ENCODE measurements at places on chromosomes 3 and 15.

DNA sequence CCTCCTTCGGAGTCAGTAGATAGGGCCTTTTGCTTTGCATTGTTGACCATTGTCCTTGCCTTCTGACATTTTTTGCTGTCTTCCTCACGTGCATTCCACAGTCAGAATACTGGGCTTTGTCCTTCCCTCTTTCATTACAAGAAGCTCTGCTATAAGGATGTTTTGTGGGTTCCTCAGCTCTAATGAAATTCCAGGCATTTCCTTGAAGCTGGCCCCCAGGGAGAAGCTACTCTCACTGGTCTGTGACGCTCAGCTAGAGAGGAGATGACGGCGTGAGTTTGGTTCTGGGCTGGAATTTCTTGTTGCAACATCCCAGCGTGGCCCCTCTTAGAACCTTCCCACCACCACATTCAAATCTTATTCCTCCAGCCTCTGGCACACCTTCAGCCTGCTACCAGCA is 210.2 kb downstream of the TJP1 start:
- no peak for DNase-seq

DNA sequence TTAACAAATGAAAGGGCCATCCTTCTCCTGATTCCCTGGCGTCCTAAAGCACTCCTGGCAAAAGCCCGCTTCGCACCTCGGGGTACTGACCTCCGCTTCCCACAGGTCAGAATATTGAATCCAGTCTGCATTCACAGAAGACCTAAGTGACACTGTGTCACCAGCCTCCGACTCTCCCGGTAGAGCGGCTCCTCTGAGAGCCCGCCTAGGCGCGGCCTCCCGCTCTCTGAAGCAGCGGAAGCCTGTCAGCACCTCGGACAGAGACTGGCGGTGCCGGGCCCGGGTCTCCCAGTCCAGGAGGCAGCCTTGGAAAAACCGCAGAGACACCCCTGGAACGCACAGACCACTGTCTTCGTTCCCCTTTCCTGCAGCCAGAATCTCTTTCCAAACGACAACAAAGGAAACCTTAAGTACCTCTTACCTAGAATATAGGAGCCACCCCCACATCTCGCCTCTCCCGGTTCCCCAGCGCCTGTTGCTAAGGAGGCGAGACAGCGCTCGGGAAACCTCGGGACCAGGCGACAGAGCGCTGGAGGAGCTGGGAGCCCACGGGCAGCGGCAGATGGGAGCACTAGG is 1.2 kb downstream of the GABRB3 start:
- no peak for DNase-seq

- no peak for DNase-seq
Observed at GRCh38 chr3:128554100-128554464, 61.1 kb upstream of the GATA2 start.

GRCh38 chr3:127750226-127751031 is 71.9 kb downstream of the MGLL start:
- no peak for DNase-seq

DNA sequence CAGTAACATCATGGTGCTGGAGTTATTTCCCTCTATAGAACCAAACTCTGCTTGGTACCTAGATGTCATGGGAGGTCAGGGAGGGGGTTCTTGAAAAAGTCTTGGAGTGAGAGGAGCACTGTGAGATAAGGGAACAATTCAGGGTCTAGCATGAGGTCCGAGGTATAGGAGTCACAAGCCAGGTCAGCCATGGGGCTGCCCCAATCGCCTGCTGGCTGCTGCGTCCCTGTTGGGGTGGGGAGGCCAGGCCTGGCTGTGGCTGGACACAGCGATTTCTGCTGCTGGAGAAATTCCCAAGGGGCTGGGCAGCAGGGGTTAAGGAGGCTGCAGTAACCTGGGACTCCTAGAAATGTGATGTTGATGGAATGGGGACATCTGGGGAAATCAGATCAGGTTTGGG is 44.9 kb downstream of the SUSD5 start:
- no peak for DNase-seq

DNA sequence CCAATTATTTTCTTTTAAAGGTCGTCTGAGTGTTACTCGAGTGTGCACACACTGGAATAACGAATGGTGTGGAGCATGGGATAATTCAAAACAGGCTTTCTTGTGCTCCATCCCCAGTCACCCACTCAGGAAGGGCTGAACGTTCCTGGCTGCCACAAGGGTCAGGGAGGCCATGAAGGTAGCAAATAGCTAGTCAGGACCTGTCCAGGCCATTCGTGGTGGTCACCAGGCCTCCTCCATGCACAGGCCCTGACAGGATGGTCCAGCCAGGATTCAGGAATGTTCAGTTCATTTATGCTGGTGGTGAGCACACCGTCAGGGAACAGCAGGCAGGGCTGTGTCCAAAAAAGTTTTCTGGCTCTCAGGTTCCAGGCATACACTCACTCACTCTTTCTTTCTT is 11.7 kb upstream of the NR2E3 start:
- no peak for DNase-seq

Data from cortex of kidney (tissue), 1 donor.